ENCODE measurements at places on chromosomes 4 and X.

GRCh38 chr4:143054971-143055370, 129.7 kb upstream of the USP38 start:
- no peak for DNase-seq

GRCh38 chrX:21383546-21383945, 9.3 kb downstream of the CNKSR2 start:
- no peak for DNase-seq

- no peak for DNase-seq
Observed at GRCh38 chr4:2832309-2832980, 11.2 kb upstream of the ADD1 start.

GRCh38 chr4:22416403-22416802, 99.5 kb downstream of the ADGRA3 start:
- DNase-seq = no peak
